ENCODE measurements at places on chromosomes 11 and 22.

DNA sequence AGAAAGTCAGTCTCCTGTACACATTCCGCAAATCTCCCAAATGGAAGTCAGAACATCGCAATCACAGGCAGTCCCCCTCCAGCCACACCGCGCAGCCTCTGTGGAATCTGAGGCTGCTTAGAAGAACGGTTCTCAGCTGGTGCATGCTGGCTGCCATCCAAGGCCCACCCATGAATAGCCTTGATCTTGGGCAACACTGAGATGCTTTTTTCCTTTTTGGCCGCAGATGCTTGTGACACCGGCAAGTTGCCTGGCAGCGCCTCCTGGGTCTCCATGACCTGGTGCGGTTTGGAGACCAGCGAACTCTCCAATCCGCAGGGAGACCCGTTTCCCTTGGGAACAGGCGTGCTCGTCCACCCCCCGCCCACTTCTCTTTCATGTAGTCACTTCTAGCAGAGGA, 26.3 kb upstream of the PHF21B start:
- peak; percentile 42 for DNase-seq

DNA sequence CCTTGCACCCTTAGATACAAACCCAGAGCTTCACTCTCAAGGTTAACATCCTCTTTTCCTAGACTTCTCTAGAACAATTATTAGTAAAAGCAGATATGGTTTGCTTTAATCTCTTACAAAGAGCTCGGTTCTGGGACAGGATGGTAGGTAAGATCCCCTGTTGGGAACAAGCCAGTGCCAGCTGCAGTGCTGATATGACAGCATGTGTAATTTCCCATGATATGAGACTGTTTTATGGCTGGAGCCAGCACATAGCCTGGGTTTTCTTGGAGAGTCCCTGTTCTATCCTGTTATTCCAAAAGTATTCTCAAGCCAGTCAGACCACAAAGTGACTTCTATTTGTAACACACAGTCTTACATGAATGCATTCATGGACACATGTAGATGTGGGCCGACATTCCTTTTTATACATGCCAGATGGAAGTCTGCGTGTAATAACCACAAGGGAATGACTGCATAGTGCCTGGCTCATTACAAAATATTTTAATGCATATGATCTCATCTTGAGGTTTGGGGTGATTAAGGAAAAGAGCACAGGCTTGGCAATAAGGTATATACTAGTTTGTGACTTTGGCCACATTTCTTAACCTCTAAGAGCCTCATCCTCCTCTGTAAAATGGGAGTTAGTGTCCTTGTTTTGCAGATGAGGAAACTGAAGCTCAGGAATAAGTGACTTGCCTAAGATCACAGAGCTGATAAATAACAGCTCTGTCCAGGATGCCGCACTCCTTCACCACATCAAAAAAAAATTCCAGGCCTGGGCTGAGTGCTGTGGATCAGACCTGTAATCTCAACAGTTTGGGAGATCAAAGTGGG, 21.8 kb downstream of the CLMP start:
- peak; percentile 94 for DNase-seq

DNA sequence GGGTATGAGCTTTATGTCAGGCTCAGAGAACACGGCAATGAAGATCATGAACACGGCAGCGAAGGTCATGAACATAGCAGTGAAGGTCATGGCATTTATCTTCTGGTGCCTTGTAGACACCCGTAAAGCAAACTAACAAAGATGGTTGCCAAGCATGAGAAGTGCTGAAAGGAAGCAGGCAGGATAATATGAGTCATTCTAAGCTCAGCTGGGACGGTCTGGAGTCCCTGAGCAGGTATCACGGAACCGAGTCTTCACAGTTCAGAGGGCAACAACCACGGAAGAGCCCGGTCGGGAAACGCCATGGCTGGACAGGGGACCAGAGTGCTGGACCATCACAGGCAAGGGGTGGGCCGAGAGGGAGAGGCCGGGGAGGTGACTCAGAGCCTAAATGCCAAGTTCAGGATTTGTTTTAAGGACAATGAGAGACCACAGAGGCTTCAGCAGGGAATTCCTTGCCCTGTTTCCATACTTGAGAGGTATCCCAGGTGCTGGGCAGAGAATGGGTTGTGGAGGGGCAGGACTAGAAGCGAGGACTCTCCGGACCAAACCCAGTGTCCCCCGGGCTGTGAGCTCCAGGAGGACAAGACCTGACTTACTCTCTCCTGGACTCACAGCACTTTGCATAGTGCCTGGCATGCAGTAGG, 13.1 kb upstream of the MS4A10 start:
- no peak for DNase-seq

DNA sequence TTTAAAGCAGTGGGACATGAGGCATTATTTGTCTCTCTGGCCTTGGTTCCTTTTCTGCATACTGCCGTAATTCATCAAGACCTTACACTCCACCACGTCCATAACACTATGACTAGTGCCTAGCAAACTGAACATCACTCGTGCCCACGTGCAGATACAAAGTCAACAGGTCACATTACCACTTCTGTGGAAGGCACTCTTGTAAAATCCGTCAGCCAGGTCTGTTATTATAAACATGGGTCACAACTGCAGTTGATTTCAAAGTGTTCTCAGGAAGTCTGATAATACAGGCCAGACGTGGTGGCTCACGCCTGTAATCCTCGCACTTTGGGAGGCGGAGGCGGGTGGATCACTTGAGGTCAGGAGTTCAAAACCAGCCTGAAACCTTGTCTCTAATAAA, 14.1 kb downstream of the VSIG10L2 start:
- no peak for DNase-seq

- DNase-seq = peak; percentile 44
Observed at GRCh38 chr22:39463931-39464390, 7.1 kb downstream of the MGAT3 start.

DNA sequence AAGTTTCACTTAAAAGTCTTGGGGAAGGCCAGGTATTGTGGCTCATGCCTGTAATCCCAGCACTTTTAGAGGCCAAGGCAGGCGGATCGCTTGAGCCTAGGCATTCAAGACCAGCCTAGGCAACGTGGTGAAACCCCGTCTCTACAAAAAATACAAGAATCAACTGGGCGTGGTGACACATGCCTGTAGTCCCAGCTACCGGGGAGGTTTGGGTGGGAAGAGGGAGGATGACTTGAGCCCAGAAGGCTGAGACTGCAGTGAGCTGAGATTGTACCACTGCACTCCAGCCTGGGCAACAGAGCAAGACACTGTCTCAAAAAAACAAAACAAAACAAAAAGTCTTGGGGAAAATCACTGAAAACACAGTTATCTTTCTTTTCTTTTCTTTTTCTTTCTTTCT, 15.4 kb upstream of the XBP1 start:
- DNase-seq = no peak

DNA sequence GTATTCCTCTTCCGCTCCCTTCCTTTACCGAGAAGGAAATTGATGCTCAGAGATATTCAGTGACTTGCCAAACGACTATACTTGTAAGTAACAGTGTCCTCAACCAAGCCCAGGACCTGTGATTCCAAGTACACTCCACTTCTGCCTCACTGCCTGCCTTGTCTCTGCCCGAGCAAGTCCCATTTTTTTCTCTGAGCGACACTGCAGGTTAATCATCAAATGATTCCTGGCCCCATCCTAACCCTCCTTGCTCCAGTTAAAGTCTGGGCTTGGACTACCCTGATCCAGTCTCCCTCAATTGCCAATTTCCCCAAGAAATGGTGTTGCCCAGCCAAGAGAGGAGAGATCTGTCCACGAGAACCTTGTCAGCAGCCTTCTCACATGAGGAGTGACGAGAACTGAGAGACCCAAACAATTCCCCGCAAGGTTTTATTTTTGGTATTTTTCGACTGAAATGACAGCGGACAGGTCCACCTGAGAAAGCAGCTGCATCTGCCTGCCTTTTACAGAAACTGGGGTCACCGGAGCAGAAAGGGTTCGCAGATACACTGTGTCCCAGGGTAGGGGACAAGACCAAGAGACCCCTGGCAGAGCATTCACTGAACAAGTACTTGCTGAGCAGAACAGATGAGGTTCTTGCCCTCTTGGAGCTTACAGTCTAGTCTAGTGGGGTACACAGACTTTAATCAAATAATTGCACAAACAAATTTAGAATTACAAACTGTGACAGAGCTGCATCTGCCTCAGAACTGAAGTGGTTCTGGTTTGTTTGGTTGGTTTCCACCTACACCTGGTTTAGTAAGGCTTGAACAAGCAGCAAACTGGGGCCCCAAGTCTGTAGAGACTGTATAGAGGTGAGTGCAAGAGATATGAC, 11.4 kb downstream of the POU2AF1 start:
- DNase-seq = no peak

DNA sequence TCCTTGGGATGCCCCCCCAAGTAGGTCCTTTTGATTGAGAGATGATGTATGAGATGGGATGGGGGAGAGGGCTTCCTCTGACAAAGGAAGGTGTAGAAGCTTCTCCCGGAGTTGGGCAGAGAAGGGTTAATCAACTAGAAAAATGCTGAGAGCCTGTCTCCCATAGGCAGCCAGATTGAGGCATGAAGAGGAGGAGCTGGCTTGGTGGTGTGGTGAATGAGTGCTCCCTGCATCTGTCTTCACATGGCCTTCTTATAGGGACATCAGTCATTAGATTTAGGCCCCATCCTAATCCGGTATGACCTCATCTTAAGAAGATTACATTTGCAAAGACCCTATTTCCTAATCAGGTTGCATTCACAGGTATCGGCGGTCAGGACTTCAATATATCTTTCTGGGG, 61.1 kb downstream of the NFAM1 start:
- DNase-seq = no peak

- DNase-seq = peak; percentile 24
Observed at GRCh38 chr11:14417186-14417585, 58.2 kb upstream of the RRAS2 start.

GRCh38 chr11:100823360-100823759, 136.3 kb downstream of the ARHGAP42 start:
- DNase-seq = no peak

DNA sequence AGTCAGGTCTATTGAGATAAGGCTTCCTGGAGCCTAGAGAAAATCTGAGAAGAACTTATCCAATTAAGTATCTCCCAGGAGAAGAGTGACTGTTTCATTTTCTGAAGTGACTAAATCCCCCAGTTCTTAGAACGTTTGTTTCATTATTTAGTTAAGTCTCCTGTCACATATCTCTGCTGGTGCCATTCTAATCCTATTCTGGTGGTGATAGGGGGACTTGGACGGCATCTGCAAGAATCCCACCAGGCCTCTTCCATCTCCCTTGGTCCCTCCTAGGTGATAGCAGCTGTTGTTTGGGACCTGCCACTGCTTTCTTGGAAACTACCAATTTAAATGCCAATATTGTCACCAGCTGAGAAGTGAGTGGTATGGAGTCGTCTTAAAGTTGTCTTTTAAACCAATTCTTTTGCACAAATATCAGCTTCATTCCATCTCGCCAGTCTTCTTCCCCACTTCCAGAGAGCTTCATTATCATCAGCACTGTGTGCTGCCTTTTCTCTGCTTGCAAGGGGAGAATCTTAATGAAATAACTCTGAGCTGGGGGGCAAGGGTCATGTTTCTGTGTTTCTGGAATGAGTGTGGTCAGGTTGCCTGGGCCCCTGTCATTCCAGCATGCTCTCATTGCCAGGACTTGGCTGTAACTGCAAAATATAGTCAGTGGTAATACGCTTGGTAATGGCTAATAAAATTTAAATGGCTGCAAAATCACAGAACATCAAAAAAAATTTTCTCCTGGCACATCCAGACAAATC, 104.8 kb downstream of the LDLRAD3 start:
- peak; percentile 47 for DNase-seq

- peak; percentile 81 for DNase-seq
Observed at GRCh38 chr22:41596776-41597634, 7.4 kb upstream of the PMM1 start.

DNA sequence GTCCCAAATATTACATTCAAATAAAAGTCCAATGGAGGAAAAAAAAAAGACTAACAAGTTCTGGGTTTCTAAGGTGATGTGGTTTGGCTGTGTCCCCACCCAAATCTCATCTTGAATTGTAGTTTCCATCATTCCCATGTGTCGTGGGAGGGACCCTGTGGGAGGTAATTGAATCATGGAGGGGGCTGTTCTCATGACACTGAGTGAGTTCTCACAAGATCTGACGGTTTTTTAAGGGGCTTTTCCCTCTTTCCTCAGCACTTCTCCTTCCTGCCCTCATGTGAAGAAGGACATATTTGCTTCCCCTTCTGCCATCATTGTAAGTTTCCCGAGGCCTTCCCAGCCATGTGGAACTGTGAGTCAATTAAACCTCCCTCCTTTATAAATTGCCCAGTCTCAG, 7.9 kb upstream of the MS4A2 start:
- no peak for DNase-seq

DNA sequence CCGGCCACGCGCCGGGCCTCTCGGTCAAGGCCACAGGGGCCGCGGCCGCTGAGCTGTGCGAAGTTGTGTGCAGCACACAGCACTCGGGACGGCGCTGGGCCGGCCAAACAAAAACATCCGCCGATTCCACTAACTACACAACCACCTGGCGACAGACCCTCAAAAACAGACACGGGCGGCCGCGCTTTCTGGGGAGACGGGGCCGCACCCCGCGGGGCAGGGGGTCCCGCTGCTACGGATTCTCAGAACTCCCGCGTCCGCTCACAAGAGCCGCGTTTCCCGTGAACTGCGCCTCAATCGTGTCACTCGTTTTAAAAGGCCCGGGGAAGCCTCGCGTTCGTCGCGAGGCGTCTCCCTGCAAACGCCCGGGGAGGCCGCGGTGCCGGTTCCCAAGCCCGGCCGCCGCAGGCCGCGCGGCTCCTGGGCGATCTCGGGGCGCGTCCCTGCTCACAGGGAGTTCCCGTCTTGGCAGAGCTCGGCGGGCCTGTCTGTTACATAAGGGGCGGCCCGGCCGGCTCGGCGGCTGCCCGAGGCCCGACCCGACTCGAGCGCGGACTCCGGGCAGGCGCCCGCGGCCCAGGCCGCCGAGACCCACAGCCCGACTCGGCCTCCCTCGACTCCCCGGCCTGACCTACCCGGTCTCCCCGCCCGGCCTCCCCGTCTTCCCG, 936 bp downstream of the BRD1 start:
- DNase-seq = peak; percentile 52

All from cardiac muscle cell (in vitro differentiated cells and primary cell).